Right kidney (tissue), 9 donors: ENCODE measurements at places on chromosomes 1 and 21.

DNA sequence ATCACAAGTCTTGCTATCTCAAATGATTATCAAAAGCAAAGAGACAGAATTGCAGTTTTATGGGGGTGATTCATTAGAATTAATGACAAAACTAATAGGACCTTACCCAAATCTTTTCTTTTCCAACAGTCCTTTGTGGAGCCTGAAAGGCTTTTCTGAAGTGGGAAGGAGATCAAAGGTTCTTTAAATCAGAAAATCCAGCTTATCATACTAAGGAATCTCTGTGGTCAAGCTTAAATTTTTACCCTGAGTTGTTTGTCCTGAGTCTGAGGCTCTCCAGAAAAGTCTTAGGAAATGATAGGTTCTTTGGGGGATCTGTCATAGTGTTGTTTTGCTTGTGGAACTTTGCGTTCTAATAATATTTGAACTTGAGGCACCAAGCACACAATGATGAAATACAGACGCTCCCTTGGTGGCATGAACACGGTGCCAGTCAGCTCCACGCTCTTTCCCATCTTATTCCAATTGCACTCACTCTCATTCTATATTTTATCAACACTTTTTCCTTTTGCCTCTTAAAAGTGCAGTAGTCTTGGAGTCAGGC is 38.0 kb upstream of the COL24A1 start:
- DNase-seq = no peak

GRCh38 chr1:162007466-162007865 is 16.2 kb downstream of the OLFML2B start:
- no peak for DNase-seq

GRCh38 chr1:21324368-21325141 is 34.3 kb upstream of the ECE1 start:
- no peak for DNase-seq

DNA sequence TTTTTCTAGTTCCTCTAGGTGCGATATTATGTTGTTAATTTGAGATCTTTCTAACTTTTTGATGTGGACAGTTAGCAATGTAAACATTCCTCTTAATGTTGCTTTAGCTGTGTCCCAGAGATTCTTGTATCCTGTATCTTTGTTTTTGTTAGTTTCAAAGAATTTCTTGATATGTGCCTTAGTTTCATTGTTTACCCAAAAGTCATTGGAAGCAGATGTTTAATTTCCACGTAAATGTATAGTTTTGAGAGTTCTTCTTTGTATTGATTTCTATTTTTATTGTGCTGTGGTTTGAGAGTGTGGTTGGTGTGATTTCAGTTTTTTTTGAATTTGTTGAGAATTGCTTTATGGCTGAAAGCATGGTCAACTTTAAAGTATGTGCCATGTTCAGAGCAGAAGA is 319.4 kb downstream of the PTBP2 start:
- no peak for DNase-seq
